Stimulated activated CD4-positive, alpha-beta T cell treated with anti-CD3 and anti-CD28 coated beads, TNF-alpha, amount 100 ng/mL, for 1 hour (primary cell): ENCODE measurements at places on chromosomes 11 and 22.

DNA sequence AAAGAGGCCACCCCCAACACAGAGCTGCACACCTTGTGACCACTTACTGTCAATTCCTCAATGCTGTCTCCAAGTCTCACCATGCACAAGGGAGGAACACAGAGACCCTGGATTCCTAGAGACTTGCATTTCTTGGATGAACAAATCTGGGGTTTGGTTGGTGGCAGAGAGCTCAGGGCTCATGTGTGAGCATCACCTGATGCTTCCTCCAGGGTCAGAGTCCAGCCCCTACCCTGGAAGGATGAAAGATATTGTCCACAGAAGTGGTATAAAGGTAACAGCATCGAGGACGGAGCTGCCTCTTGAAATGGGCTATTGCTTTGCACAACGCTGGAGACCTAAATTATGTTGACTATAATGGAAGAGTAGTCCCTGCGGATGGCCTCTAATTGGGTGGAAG lies 36.0 kb downstream of the GGTLC2 start:
- no peak for DNase-seq

- no peak for DNase-seq
Measured at GRCh38 chr11:106410902-106411301, 333.4 kb downstream of the AASDHPPT start.

DNA sequence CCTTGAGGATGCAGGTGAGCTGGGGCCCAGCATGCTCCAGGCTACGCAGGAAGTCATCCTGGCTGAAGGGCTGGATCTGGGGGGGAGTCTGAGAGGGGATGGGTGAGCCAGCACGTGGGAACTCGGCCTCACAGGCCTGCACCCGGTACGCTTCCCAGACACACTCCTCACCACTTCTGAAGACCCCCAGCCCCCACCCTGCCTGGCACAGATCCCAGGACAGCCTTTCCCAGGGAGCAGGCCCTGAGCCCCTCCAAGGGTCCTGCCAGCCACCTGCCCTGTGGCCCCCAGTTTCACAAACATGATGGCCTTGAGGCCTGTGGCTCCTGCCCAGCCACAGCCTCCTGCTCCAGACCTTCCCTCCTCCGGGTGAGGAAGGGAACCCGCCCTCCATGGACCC lies 5.6 kb upstream of the PLXNB2 start:
- DNase-seq, result no peak

GRCh38 chr22:44191036-44191454 lies 10.3 kb downstream of the PARVG start:
- no peak for DNase-seq

GRCh38 chr22:41334951-41335635 lies 33.8 kb downstream of the ZC3H7B start:
- DNase-seq, result no peak

DNA sequence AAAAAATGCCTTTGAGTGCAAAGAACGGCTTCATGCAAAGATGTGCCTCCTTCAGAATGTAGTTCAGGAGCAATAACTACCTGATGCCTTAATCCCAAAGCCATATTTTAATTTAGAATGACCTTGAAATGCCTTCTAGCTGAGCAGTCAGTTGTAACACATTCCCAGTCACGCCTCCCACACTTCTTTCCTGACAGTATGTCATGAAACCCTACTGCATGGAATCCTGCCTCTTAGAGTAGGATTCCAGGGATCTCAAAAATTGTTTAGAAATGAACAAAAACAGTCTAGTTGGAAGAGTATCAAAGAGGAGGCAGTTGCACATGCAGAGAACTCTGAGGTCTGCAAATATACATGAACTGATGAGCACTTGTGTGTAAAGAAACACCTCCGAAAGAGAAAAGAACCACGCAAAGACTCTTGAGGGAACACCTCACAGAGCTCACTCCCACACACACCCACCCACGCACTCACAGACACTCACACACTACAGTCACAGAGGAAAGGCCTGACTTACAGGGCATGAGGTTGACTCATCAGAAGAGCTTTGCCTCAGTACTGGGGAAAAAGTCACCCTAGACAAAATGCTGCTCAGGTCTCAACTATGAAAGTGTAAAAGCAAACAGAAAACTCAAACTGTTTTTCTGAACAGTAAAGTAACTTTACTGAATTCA lies 77.4 kb downstream of the GGTLC2 start:
- no peak for DNase-seq

- DNase-seq, result no peak
Measured at GRCh38 chr11:102267609-102268008, 49.7 kb upstream of the BIRC3 start.

- DNase-seq, result peak; percentile 1
Measured at GRCh38 chr11:36149538-36150242, 139.5 kb downstream of the COMMD9 start.

- no peak for DNase-seq
Measured at GRCh38 chr11:2594267-2594666, 105.5 kb downstream of the KCNQ1OT1 start.

GRCh38 chr11:116532066-116532465 lies 240.7 kb downstream of the BUD13 start:
- no peak for DNase-seq

- DNase-seq, result no peak
Measured at GRCh38 chr11:46202149-46202548, 75.3 kb upstream of the CREB3L1 start.

DNA sequence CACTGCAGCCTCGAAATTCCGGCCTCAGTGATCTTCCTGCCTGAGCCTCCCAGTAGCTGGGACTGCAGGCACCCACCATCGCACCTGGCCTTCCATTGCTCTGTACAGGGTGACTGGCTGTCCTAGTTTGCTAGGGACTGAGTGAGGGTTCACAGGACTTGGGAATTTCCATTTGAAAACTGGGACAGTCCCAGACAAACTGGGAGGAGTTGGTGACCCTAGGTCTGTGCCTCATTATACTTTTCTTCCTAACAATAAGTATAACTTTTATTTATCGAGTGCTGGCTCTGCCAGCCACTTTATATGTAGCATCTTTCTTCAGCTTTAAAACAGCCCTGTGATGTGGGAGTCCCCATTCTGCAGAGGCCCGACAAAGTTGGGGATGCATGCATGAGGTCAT lies 25.5 kb downstream of the TCP11L1 start:
- no peak for DNase-seq

GRCh38 chr11:9280655-9281301 lies 15.6 kb upstream of the DENND5A start:
- DNase-seq, result no peak

GRCh38 chr11:29293825-29294224 lies 723.0 kb downstream of the KCNA4 start:
- no peak for DNase-seq

- DNase-seq, result no peak
Measured at GRCh38 chr11:2378527-2379210, 1.6 kb downstream of the CD81 start.

DNA sequence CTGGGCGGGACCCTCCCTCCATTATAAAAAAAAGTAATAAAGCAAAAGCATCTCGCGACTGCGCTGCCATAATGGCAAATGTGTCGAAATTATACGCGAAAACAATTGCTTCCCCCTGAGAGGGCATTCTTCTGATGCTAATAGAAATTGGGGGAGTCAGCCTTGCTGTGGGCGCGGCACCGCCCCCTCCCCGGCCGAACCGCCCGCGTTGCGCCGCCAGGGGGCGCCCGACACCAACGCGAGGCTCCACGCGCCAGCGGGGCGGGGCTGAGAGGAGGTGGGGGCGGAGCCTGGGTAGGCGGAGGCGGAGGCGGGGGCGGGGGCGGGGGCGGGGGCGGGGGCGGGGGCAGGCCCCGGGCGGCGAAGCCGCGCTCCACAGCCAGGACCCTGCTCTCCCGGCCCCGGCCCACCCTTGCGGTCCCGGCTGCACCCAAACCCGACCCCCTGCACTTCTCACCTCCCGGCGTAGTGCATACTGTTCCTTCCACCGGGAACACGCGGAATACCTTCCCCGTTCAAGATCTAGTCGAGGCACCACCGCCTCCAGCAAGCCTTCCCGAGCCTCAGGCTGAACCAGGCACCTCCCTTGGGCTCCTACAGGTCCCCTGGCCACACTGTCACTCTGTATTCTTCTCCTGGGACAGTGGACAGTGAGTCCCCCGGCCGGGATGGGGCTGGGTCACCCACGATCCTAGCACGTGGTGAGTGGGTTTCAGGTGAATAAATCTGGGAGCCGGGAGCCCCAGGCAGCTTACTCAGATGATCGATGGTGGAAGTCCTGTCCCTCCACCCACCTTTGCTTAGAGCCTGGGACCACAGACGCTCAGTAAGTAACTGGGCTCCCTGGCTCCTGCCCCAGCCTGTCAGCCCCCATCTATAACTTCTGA lies 15.5 kb upstream of the UPK3A start:
- peak; percentile 77 for DNase-seq

- no peak for DNase-seq
Measured at GRCh38 chr22:41263704-41264103, 22.3 kb downstream of the RANGAP1 start.

- DNase-seq, result no peak
Measured at GRCh38 chr11:131899950-131900580, 529.6 kb downstream of the NTM start.

GRCh38 chr11:67381244-67381972 lies 8.0 kb upstream of the CLCF1 start:
- no peak for DNase-seq

DNA sequence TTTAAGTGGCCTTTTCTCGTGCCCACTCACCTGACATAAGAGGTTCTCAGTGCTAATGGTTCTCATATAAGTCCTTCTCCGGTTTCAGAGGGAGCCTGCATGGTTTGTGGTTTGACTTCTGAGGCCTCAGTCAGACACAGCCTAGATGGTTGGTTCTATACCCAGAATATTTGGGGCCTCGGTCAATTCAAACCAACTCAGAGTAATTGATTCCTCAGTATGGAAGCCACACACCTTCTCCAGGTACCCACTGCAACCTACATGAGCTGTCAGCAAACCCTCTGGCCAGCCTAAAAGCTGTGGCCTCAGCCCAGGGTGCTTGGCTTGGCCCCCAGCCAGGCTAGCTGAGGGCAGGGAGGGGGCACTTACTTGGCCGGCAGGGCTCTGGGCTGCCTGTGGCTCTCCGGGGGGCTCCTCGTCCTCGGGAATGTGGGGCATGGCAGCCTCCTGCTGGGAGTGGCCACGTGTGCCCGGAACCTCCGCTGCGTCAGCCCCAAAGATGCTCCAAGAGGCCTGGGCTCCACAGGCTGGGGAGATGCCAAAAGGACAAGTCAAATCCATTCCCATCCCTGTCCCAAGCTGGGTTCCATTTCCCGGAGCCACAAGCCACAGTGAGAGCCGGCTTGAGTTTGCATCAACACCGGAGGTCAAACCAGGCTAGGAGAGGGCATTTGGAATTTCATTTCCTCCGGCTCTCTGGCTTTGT lies 41.7 kb downstream of the IRAG1 start:
- DNase-seq, result no peak

- no peak for DNase-seq
Measured at GRCh38 chr11:61290905-61291690, 4.0 kb downstream of the VWCE start.

GRCh38 chr22:37337204-37337943 lies 55.1 kb downstream of the CYTH4 start:
- no peak for DNase-seq

- no peak for DNase-seq
Measured at GRCh38 chr22:48112687-48113521, 1350.5 kb downstream of the TBC1D22A start.

- no peak for DNase-seq
Measured at GRCh38 chr11:2482204-2482603, 37.4 kb downstream of the KCNQ1 start.

DNA sequence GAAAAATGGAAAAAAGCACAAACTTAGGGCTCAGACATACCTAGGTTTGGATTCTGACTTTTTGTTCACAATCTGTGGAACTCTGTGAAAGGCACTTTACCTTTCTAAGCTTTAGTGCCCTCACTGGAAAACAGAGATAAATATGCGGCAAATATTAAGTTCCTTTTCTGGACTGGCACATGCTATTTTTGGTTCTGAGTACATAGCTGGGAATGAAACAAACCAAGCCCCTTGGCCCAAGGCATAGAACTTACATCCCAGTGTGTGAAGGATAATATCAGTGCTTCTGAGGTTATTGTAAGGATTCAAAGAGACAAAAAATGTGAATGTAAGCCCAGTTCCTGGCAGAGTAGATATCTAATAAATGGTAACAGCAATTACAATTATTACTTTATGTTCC lies 227.5 kb downstream of the ADAMTS15 start:
- DNase-seq, result no peak

GRCh38 chr11:68941324-68942094 lies 37.8 kb downstream of the IGHMBP2 start:
- no peak for DNase-seq

- no peak for DNase-seq
Measured at GRCh38 chr11:67606093-67606491, 644 bp upstream of the NDUFV1 start.

DNA sequence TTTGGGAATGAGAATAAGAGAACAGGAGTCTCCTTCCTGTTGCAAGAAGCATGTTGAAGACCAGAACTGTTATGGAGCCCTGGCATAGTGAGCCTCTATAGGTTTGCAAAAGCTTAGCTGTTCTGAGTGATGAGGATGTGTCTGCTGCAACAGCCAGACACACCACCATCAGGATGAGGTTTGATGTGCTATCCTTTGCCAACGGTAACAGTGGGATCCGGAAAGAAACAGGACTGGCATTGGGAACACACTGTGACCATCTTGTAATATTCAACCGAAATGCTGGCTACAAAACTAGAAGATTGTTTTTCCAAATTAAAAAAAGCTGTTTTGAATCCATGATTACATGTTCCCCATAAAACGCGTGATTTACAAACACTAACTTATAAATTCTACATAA lies 117.0 kb downstream of the ME3 start:
- DNase-seq, result no peak

GRCh38 chr11:117604336-117604995 lies 192.6 kb downstream of the DSCAML1 start:
- DNase-seq, result no peak

DNA sequence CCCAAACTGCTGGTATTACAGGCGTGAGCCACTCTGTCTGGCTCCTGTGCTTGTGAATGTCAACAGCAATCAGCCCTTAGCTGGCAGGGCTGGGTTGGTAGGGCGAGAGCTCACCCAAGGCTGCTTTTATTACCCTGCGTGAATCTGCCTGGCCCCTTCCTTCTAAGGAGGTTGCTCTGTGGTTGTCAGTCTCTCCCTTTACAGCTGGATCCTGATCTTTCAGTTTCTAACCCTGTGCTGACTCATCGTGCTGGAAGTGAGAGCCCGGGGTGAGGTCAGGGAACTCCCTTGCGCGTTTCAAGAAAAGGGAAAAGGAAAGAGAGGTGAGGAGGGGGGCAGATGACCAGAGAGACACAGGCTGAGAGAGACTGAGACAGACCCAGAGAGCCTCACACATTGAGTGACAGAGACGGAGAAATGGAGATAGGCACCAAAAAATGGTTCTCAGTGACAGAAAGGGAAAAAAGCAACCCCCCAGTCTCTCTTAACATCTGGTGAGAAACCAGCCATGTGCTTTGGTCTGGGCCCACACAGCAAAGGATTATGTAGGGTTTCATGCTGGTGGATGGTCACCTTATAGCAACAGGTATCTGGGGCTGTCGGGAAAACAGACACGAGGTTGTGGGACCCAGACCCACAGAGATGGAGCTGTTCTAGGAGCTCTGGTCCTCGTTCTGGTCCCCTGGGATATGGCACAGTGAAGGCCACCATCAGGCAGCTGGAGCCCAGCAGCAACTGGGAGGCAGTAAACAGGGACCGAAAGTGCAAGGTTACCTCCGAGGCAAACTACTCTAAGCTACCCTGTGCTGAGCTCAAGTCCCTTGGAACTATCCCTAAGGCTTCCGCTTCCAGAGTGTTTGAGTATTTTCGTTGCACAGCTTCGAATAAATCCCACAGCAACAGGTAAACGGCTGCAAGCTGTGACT lies 2.5 kb downstream of the TCN2 start:
- no peak for DNase-seq

- no peak for DNase-seq
Measured at GRCh38 chr11:116598036-116598435, 174.8 kb downstream of the BUD13 start.

- DNase-seq, result no peak
Measured at GRCh38 chr11:47607380-47607779, 13.2 kb upstream of the C1QTNF4 start.
